ENCODE measurements at places on chromosomes 1 and 21. TPM values are rescaled to one million over a fixed set of nuclear protein-coding genes. Genes with fewer than 3 reads are reported as not detected.

Gene SLC35A3
- total RNA-seq: 32.0 TPM

Gene KCNK1
- total RNA-seq: 8.5 TPM

Gene FAM78B
- total RNA-seq: 0.56 TPM

Gene IFNGR2
- 67.3 TPM for total RNA-seq

Gene LDLRAP1
- total RNA-seq: 35.2 TPM

Gene CCDC190
- 15.6 TPM for total RNA-seq

Gene VWA5B1
- total RNA-seq: not detected

Gene ETNK2
- total RNA-seq: 24.5 TPM

GRCh38 chr1:201614262-201615015 is 75.5 kb downstream of the NAV1 start:
- H3K27me3 ChIP-seq: no peaks in the 10 kb centered on the region
- no peaks in the 10 kb centered on the region for H3K36me3 ChIP-seq
- peaks cover 8% of the 10 kb centered on the region for H3K4me1 ChIP-seq
- no peak overlapping the region for H3K27ac ChIP-seq
- H3K4me3 ChIP-seq: no peak overlapping the region

GRCh38 chr1:186848509-186849130 is 19.9 kb downstream of the PLA2G4A start:
- no peak overlapping the region for H3K27ac ChIP-seq
- no peaks in the 10 kb centered on the region for H3K4me1 ChIP-seq
- H3K36me3 ChIP-seq: no peaks in the 10 kb centered on the region
- no peak overlapping the region for H3K4me3 ChIP-seq
- DNase-seq: no peak

GRCh38 chr21:29818383-29818921 is 121.3 kb downstream of the GRIK1 start:
- no peak for DNase-seq
- H3K4me3 ChIP-seq: no peak overlapping the region
- no peaks in the 10 kb centered on the region for H3K36me3 ChIP-seq
- no peaks in the 10 kb centered on the region for H3K4me1 ChIP-seq
- no peak overlapping the region for H3K27ac ChIP-seq
- no peaks in the 10 kb centered on the region for H3K27me3 ChIP-seq

DNA sequence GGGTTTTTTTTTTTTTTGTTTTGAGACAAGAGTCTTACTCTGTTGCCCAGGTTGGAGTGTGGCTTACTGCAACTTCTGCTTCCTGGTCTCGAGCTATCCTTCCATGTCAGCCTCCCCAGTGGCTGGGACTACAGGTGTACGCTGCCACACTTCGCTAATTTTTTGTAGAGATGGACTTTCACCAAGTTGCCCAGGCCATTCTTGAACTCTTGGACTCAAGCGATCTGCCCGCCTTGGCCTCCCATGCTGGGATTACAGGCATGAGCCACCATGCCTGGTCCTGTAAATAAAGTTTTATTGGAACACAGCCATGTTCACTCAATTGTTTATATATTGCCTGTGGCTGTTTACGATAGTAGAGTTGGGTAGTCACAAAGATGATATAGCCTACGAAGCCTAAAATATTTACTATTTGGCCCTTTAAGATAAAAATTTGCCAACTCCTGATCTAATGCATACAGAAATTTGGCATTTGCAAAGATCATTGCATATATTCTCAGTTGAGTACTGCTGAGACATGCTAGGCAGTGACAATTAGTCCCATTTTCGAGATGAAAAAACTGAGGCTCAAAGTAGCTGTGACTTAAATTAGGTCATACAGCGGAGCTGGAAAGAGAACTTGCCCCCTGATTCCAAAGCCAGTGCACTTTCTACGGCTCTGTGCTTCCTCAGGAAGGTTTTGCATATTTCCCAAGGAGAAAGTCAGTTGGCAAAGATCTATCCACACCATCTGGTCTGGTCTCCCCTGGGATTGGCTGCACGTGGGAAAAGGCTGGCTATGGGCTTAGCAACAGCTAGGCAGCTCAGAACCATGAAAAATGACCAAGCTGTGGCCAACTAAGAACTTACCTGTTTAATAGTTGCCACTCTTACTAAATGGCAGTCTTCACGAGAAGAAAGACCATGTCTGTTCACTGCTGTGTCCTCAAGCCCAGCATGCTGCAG is 19.4 kb downstream of the MECR start:
- peaks cover 5% of the 10 kb centered on the region for H3K4me1 ChIP-seq
- no peaks in the 10 kb centered on the region for H3K27me3 ChIP-seq
- no peak for DNase-seq

GRCh38 chr1:171166361-171166760 is 18.7 kb upstream of the FMO2 start:
- H3K27ac ChIP-seq: no peak overlapping the region
- no peaks in the 10 kb centered on the region for H3K36me3 ChIP-seq
- DNase-seq: no peak
- H3K4me1 ChIP-seq: peaks cover under 1% of the 10 kb centered on the region

GRCh38 chr1:161076410-161076809 is 6.7 kb upstream of the ARHGAP30 start:
- H3K4me1 ChIP-seq: no peaks in the 10 kb centered on the region
- H3K36me3 ChIP-seq: no peaks in the 10 kb centered on the region
- H3K4me3 ChIP-seq: no peak overlapping the region

DNA sequence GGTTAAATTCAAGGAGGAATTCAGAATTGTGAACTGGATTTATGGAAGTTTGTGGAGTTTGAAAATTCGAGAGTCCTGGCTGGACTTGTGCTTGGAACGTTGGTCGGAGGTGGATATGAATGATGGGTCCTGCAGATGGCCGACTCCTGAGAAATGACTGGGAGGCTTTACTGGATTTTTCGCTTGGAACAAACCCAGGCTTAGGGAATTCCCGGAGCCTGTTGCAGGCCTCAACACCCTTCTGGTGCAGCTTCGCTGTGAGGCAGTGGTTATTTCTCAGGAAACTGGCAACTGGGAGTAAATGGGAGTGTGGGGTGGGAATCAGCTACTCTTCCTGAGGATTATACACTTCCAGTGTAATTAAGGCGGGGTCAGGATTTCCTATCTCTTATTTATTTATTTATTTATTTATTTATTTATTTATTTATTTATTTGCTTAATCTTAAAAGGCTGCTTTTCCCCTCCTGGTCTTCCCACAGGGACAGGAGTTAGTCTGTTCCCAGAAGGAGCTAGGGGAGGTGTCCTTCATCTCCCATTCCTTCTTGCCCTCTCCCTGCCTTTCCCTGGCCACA is 21.1 kb downstream of the MAPKAPK2 start:
- H3K4me3 ChIP-seq: peak overlapping the region; percentile 38
- peaks cover 47% of the 10 kb centered on the region for H3K4me1 ChIP-seq
- H3K27me3 ChIP-seq: no peaks in the 10 kb centered on the region
- no peaks in the 10 kb centered on the region for H3K36me3 ChIP-seq
- H3K27ac ChIP-seq: peak overlapping the region; percentile 64

- no peak for DNase-seq
- H3K4me1 ChIP-seq: no peaks in the 10 kb centered on the region
- H3K27ac ChIP-seq: no peak overlapping the region
- H3K27me3 ChIP-seq: no peaks in the 10 kb centered on the region
Measured at GRCh38 chr1:172727956-172728603, 69.2 kb downstream of the FASLG start.

DNA sequence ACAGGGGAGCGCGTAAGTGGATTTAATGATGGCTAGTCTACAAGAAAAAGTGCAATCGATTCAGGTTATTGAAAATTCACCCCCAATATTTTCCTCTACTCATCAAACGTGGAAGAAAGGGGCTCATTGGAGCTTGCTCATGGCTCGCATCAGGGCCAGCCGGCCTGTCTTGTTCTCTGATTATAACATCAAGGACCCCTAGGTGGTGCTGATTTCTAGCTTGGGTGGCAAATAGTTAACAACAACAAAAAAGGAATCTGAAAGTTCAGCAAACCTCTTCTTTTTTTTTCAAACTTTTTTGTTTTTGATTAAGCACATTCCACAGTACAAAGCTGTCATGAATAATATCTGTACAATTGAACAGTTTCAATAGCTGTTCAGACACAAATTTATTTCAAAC is 35.8 kb upstream of the SOD1 start:
- no peak overlapping the region for H3K4me3 ChIP-seq
- H3K27ac ChIP-seq: no peak overlapping the region
- H3K4me1 ChIP-seq: no peaks in the 10 kb centered on the region
- no peaks in the 10 kb centered on the region for H3K36me3 ChIP-seq
- no peaks in the 10 kb centered on the region for H3K27me3 ChIP-seq

DNA sequence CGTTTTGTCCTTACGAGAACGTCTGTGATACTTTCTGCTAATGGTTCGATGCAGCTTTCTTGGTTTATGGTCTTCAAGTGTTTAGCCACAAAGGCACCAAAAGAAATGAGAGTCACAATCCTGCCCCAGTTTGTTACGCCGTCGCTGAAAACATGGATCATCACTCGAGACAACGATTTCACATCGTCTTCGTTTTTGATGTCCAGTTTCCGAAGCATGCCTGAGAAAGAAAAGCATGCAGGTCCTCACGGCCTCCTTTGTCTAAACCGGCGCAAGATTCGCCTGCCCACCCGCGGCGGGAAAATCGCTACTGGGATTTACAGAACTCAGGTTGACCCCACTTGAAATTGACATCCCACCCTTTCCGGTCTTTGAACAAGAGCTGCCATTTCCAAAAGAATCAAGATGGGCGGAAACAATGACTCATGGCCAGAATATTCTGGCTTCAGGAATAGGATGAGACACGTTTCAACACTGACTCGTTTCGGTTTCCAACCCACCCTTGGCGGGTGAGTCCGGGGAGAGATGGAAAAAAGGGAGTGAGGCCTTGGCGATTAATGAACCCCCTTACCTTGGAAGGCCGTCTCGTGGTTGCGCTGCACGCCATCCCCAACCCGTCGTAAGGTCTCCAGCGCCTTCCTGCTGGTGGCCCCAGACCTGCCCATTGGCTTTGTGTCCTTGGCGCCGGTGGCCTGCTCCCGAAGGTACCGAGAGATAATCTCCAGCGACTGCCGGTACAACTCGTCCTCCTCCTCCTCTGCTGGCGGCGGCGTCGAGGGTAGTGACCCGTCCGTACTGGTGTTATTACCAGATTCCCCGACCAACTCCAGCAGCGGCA is 919 bp downstream of the MCL1 start:
- peaks cover 18% of the 10 kb centered on the region for H3K4me1 ChIP-seq
- no peaks in the 10 kb centered on the region for H3K27me3 ChIP-seq
- peak overlapping the region; percentile 98 for H3K27ac ChIP-seq
- peak overlapping the region; percentile 93 for H3K4me3 ChIP-seq

DNA sequence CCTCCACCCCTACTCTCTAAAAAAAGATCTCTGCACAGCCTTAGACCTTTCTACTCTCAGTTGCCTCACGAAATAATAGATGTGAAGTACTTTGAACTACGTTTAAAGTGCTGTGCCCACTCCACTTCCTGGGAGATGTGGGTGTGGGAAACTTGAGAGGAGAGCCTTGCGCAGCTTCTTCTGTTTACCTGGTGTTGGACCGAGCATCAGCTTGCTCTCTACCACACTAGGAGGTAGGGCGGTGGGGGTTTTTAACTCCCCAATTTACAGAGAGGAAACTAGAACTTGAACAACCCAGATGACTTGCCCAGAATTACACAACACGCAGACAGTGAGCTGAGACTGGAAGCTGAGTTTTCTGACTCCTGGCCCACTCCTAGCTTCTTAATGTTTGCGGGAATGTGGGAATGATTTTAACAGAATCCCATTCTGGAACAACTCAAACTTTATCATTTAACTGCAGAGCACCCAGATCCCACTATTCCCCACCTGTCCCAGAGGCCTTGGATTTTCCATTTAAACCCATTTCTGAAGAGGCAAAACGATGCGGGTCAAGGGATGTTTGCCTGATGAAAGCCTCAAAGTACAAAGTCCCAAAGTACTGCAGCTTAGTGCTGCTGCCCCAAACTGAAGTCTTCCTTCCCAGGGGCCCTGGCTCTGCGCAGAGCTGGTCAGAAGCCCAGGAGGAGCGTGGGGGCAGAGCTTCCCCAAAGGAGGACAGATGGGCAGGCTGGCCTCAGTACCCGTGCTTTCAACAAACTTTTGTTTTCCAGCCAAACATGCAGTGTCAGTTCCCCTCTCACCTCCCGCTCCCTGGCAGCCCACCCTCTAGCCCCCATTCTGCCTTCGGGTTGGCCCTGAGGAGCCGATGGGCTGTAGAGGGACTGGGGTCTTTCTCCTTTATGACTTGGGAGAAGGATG is 19.0 kb downstream of the BTG2 start:
- no peak overlapping the region for H3K27ac ChIP-seq
- H3K4me3 ChIP-seq: no peak overlapping the region
- no peak for DNase-seq
- no peaks in the 10 kb centered on the region for H3K27me3 ChIP-seq
- peaks cover 66% of the 10 kb centered on the region for H3K4me1 ChIP-seq

DNA sequence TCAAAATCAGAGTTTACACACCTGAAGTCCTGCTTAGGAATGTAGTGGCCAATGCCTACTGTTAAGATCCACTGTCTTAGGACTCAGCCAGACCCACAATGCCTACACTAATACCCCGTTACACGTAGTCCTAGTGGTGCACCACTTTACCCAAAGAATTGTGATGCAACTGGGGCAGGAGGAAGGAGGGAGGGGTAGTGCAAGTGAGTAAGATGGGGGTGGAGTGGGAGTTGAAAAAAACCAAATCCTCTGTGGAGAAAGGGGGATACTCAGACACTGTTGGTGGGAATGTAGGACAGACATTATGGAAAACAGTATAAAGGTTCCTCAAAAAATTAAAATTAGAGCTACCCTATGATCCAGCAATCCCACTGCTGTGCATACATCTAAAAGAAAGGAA is 19.5 kb downstream of the GLIS1 start:
- H3K27me3 ChIP-seq: no peaks in the 10 kb centered on the region
- H3K27ac ChIP-seq: no peak overlapping the region
- H3K4me1 ChIP-seq: peaks cover 5% of the 10 kb centered on the region

DNA sequence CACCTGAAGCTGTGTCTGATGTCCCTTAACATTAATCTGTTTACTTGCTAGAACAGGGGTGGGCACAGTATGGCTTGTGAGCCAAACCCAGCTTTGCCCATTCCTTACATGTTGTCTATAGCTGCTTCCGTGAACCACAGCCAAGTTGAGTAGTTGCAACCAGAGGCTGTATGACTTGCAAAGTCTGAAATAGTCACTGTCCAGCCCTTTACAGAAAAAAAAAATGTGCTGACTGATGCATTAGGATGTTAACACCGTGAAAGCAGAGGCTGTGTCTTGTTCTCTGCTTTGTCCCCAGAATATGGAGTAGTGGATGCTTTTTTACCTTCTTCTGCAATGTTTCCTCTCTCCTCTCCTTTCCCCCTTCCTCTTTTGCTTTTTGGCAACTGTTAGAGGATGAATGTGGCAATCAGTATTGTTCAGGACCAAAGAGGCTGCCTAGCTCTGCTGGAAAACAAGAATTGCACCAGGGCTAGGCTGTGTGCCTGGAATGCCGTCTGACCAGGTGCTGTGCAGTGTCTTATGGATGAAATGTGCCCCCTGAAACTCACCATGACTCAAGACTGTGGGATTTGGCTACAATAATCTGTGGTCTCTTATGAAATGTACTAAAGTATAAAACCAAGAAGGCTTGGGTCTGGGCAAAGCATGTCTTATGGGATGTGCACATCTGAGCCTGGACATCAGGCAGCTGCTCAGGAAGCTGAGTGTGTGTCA is 79.6 kb upstream of the GCLM start:
- no peak overlapping the region for H3K27ac ChIP-seq
- DNase-seq: no peak
- no peak overlapping the region for H3K4me3 ChIP-seq
- H3K36me3 ChIP-seq: no peaks in the 10 kb centered on the region
- no peaks in the 10 kb centered on the region for H3K4me1 ChIP-seq
- H3K27me3 ChIP-seq: no peaks in the 10 kb centered on the region
